ENCODE measurements at places on chromosomes 5 and 9. TPM values are rescaled to one million over a fixed set of nuclear protein-coding genes. Genes with fewer than 3 reads are reported as not detected.

GRCh38 chr5:59301727-59302126 is 591.8 kb downstream of the PDE4D start:
- H3K27ac ChIP-seq = no peak overlapping the region
- no peak overlapping the region for H3K4me3 ChIP-seq
- DNase-seq = no peak
- no peaks in the 10 kb centered on the region for H3K36me3 ChIP-seq
- H3K27me3 ChIP-seq = peaks cover 4% of the 10 kb centered on the region

DNA sequence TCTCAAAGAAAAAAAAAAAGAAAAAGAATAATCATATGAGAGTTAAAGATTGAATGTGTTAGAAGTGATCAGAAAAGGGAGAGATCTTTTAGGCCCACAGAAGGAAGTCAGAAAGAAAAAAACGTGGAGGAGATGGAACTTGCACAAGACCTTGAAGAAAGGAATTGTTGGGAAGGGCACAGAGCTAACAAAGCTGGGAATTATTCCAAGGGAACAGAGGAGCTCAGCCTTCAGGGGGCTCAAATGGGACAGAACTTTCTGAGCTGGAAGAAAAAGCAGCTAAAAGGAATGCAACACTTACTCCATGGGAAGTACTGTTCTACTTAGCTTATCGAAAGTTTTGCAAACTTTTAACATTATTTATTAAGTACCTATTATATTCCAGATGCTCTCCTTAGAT is 153.4 kb upstream of the ADRA1B start:
- DNase-seq = no peak
- H3K27ac ChIP-seq = no peak overlapping the region
- no peak overlapping the region for H3K4me3 ChIP-seq

- H3K4me1 ChIP-seq = peaks cover 7% of the 10 kb centered on the region
- no peaks in the 10 kb centered on the region for H3K36me3 ChIP-seq
- peak overlapping the region; percentile 26 for H3K4me3 ChIP-seq
- H3K27me3 ChIP-seq = peaks cover 53% of the 10 kb centered on the region
- H3K27ac ChIP-seq = no peak overlapping the region
These were observed 2.3 kb downstream of the WHRN start for GRCh38 chr9:114503009-114503408.

LECT2 gene
- total RNA-seq = not detected
